ENCODE measurements at places on chromosomes 13 and 19.

DNA sequence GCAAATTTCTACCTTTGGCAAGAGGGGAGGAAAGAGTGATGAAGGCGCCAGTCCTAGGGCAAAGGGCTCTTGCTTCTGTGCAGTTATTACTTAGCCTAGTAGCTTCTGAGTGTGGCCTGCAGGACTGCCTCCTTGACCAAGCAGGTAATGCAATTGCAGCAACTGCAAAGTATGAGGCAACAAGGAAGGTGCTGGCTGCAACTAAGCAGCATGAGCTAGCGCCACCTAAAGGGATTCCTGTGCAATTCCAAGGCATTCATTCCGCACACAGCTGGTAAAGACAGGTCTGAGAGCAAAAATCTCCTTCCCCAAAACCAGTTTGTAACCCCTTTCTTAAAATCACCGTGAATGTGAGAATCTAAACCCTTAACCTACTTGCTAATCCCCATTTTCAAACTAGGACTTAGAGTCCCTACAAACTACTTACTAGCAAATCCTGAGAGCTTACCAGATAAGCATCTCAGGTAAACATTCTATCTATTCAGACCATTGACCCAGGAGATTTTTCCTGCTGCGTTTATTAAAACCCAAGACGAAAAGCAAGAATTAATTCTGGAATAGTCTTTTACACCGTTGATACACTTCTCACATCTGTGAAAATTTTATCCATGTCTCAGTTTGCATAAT lies 62.9 kb downstream of the DCT start:
- DNase-seq = no peak

DNA sequence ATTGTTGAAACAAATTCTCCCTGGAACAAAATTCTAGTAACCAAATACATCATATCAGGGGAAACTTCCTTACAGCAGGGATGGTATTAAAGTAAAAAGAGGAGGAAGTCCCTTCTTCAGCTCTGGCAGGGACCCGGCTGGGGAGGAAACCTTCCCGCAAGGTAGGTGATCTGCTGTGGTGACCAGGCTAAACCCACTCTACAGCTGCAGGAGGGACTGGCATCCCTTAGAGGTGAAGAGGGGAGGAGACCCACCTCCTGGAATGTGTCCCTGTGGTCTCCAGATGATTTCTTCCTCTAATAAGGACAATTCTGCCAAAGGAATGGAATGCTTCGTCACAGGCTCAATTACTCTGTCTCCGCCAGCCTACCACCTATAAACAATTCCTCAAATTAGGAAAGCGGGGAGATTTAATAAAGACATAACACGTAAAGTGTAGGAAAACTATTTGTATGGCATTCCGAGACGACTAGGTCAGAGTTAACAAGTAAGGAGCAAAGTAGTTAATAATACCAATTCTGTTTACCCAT lies 637 bp upstream of the PDS5B start:
- no peak for DNase-seq

DNA sequence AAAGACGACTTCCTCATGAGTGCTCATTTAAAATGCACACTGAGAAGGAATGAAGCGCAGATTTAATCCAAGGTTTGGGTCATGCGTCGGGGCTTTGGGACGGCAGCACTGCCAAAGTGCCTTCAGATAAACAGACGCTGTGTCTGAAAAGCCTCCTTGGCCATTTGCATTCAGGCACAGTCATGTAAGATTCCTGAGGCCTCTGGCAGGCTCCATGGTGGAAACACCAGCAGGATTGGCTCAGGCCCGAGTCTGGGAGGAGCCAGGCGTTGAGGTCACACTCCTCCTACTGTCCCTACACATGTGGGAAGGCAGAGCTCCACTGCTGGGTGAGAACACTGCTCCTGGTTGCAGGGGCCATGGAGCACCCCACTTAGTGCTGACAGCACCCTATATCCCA lies 113.3 kb upstream of the KL start:
- DNase-seq = no peak

DNA sequence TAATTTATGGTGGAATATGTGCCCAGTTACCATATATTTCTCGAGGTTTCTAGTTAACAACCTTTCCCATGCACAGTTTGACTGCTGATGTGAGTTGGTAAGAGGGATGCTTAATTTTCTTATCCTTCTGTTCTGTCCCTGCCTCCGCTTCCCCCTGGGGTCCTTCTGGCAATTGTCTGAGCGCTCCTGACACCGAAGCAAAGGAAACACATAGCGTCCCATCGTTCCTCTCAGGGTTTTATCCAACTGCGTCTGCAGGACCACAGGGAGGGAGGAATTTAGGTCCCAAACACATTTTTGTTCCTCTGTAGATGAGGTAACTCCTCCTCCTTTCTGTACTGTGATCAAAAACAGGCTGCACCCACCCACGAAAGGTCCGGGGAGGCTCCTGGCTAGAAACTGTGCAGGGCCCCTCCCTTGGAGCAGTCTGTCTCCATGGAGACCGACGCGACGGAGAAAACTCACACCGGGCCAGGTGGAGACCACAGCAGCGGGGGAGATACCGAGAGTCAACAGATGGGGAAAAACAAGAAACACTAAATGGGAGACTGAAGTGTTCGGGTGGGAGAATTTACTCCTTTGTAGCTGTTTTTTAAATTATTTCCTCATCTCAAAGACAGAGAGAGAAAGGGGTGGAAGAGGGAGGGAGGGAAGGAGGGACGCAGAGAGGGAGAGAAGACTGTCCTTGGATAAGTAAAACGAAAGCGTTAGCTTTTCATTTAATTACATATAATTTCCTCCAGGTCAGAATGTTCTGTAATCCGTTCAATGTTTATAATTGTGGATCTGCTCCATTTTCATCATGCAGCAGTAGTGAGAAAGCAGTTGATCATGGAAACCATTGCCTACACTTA lies 191.8 kb upstream of the NBEA start:
- no peak for DNase-seq

DNA sequence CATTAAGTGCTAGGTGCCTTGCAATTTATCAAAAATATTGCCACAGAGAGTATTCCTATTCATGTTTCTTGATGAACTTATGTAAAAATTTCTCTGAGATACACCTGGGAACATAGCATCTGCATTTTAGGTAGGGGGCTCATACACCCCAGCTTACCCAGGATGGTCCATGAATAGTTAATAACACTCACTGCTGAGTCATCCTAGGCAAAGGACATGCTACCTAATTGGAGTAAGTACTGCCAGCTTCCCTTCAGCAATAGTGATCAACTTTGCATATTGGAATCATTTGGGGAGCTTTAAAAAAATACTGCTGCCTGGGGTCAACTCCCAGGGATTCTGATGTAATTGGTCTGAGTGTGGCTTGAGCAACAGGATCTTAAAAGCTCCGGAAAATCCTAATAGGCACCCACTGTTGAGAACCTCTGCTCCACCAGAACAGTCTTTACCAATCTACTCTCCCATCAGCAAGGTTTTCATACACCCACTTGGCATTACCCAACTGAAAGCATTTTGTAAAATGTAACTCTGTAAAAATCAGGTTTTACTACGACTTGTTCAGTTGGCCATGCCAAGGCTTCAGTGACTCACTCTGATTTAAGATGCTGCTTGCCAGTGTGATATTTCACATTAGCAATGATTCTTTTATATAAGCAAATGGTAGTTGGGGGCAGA lies 67.2 kb upstream of the FNDC3A start:
- DNase-seq = no peak

- peak; percentile 6 for DNase-seq
Observed at GRCh38 chr19:15869109-15869555, 28.7 kb downstream of the CYP4F2 start.

- DNase-seq = no peak
Observed at GRCh38 chr19:3387645-3388589, 21.5 kb downstream of the NFIC start.

Measured in activated CD8-positive, alpha-beta memory T cell treated with anti-CD3 and anti-CD28 coated beads for 4 hours (primary cell).